Tibial artery (tissue), 4 donors: ENCODE measurements at places on chromosomes 12 and 14.

DNA sequence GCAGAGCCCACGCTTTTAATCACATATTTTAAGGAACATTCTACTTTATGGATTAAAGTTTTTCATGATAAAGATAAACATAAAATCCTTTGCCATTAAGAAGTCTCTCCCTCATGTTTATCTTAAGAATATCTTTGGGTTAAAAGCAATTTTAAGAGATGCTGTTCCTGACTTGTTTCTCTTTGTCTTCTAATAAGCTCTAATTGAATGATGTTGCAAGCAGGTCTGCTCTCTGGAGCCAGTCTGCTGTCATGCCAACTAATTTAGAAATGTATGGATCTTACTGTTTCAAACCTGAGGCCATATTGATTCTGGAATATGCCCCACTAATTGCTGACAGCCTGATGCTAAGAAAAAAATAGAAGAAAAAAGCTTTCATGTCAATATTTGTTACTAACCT is 173.6 kb downstream of the TTC8 start:
- no peak for DNase-seq

DNA sequence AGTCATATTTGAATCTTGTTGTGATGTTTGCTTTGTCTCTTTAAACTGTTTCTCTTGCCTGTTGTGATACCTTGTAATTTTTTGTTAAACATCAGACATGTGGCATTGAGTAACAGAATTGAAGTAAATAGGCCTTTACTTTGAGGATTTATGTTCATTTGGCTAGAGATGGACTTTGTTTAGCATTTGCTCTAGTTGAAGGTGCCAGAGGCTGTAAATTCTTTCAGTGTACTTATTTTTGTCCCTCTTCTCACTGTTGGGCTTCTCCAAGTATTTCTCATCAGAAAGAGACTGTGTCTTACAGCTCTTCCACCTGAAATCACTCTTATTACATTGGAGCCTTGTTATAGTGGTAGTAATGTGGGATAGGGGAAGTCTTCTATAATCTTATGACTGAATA is 175.8 kb downstream of the LRFN5 start:
- DNase-seq: no peak

- no peak for DNase-seq
Observed at GRCh38 chr12:28899951-28900350, 249.1 kb upstream of the FAR2 start.

DNA sequence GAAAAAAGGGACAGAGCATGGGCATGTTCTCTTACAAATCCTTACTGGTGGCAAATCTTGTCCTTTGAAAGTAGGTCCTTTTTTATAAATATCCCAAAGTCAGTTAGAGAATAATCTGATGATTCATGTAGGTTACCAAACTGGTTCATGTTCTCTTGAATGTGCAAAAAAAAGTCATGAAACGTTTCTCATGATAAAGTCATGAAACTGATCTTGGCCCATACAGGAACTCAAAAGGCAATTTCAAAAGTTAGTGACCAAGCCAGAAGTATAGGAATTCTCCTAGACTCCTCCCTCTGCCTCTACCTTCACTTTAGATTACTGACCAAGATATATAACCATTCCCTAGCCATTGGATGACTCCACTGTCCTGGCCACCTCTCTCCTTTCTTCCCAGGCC is 27.3 kb upstream of the SPTSSA start:
- DNase-seq: no peak

DNA sequence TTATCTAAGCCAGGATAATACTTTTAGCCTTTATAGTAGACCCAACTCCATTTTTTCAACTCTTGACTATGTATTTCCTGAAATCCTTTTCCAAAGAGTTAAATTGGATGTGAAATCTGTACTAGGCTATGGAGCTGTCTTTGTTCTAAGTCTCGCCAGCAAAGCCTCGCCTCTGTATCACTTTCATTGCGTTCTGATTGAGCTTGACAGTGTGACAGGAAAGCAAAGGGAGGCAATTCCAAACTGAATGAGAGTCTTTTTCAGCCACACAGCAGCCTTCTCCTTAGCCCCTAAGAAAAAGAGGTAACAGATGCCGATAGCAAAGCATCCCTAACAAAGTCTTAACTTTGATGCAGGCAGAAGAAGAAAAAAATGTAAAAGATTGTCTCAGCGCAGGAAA is 154.6 kb upstream of the OTX2 start:
- no peak for DNase-seq

DNA sequence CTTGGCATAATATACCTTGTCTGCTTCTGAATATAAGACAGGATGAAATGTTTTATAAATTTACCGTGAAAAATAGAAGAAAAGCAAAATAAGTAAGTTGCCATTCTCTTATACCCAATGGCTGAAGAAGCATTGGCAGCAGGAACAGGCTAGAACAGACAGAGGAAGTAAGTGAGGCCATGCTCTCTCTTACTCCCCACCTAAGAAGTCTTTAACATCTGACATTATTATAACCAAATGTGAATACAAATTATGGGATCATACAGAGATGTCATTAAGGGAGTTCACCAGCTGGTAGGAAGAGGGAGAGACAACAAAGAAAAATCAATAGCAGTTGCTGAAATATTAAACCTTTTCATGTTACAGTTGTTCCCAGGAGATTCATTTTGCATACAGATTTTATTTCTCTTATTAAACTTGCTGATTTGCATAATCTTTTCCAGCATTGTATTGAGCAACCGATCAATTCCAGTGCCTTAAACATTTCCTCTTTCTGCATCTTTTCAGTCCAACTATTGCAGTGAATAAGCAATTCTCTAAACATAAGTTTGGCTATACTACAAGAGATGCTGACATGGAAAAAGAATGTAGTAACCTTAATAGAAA is 270.6 kb downstream of the SLC6A15 start:
- no peak for DNase-seq

GRCh38 chr12:32296567-32296966 is 102.8 kb upstream of the FGD4 start:
- DNase-seq: no peak

- no peak for DNase-seq
Observed at GRCh38 chr12:121657305-121658008, 12.0 kb downstream of the MORN3 start.

DNA sequence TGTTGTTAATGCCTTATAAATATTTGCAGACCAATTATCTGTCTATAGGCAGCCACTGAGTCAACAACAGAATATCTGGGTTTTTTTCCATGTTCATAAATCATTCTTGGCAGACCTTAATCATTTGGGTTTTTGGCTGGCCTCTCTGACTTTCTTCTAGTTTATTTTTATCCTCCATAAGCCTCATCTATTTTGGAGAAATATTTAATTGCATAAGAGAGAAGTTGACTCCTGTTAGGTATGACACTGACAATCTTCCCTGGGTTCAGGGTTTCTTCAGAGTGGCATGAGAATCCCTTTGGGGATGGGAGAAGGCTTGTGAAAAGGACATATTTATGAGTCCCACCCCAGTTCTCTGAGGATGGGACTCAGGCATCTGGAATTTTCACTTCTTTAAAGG is 299.8 kb downstream of the NRXN3 start:
- DNase-seq: no peak

- no peak for DNase-seq
Observed at GRCh38 chr12:112901271-112901670, 5.5 kb upstream of the OAS1 start.

DNA sequence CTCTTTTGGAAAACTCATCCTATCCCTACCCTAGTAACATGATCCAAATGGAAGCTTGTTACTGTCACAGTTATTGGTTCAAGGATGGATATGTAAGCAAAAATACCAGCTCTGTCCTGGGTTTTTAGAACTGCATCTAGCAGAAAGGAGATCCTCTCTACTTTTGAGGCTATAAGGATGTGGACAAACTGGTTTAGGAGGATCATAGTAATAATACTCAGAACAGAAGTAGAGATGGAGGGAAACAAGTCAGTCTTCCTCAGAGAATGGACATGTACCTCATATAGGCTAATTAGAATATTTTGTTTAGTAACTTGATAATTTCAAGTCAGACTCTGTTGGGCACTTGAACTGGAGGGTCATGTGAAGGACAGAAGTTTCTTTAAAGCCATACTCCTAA is 26.6 kb downstream of the FUT8 start:
- no peak for DNase-seq

DNA sequence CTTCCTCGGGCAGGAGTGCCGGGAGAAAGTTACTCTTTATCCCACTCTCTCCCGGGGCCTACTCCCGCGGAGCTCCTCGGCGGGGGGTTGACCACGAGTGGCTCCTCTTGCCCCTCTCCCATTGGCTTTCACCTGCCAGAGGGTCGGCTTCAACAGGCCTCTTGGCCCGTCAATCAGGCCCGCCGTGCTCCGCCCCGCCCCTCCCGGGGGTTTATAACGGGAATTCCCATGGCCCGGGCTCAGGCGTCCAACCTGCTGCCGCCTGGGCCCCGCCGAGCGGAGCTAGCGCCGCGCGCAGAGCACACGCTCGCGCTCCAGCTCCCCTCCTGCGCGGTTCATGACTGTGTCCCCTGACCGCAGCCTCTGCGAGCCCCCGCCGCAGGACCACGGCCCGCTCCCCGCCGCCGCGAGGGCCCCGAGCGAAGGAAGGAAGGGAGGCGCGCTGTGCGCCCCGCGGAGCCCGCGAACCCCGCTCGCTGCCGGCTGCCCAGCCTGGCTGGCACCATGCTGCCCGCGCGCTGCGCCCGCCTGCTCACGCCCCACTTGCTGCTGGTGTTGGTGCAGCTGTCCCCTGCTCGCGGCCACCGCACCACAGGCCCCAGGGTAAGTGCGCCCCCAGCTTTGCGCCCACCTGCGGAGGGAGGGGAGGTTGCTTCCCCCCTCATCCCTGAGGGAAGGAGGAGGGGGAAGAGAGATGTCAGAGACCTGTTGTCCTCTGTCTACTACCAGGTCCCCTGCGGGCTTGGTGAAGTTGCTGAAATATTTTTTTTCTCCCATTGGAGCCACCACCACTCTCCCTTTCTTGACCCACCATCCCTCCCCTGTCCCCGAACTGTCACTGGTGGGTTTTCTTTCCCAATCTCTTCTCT is at the start of gene SMOC1:
TSS of gene SMOC1 (plus strand) at position 242 of the 869 bp plus-strand sequence. CDS start at position 505, 263 bp downstream.
- peak; percentile 58 for DNase-seq

GRCh38 chr14:95218006-95218405 is 60.7 kb upstream of the DICER1 start:
- DNase-seq: no peak

- no peak for DNase-seq
Observed at GRCh38 chr14:29271669-29272068, 505.1 kb downstream of the FOXG1 start.

DNA sequence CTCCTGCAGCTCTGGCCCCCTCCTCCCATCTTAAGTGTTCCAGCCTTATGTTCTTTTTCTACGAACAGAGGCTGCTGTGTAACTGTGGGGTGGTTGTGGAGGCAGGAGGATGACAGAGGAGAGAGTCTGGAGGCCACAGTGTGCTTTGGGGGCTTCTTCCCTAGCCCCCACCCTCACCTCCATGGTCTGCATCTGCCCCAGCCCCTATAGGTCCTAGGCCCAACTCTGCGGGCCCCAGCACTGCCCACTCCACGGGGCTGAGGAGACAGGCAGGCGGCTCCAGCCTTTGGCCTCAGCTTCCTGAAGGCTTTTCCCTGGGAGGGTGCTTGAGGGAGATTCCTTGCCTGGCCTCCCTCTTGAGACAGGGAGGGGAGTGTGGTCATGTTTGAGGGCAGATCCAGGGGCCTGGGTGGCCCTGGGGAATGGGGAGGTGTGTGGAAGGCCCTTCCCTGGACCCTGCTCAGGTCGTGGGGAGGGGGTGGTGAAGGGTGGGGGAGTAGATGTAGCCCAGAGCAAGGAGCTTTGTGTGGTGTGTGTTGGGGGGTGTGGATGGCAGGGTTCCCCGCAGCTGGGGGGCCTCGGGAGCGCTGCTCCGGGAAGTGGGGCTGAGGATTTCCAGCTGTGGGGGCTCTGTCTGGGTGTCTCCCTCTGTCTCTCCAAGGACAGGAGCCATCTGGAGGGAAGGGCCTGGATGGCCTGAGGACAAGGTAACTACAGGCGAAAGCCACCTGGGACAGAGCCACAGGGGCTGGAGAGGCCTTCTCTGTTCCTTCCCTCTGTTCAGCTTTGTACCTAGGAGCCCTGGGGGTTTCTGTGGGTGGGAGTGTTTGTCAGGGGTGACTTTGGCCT is 1.1 kb downstream of the SMIM41 start:
- no peak for DNase-seq

DNA sequence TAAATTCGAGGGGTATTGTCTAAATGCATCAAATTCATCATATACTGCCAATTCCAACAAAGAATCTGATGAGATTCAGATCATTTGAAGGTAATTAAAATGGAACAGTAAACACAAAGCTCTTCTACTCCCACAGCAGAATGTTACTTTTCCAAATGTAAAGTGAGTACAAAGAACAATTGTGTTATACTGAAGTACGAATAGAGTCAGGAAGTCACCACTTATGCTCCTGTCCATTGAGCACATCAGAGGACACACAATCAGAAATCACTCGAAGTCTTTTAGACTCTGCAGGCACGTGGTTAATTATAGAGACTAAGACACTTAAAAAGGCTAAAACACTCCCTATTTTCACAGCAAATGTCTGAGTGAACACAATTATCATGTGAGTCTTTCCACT is 388.5 kb upstream of the MIS18BP1 start:
- DNase-seq: no peak

DNA sequence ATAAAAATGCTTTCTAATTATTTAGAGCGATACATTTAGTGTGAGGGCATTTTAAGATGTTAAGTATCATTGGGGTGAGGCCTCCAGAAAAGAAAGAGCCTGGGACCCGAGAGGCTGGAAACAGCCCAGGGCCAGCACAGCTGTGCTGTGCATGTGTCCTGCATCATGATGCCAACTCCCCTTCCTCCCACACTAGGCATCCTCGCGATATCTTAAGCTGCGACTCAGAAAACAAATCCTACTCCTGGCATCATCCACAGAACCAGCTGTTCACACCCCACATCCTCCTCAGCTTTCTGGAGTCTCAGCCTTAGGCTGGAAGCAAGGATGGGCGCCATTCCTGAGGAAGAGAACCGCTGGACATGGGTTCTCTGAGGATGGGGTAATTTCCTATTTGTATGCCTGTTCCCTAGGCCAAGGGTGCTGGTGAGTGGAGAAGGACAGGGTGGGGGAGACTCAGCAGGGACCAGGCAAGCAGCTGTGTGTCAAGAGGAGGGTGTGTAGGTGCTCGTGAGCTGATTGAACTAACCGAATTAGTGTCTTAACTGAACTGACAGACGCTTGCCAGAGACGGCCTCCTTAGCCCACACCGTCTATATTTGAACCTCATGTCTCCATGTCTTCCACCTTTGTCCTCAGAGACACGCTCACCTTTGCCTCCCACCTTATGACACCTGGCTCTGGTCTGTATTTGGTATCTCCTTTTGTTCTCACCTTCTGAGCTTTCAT is 15.6 kb upstream of the MCRS1 start:
- DNase-seq: no peak

DNA sequence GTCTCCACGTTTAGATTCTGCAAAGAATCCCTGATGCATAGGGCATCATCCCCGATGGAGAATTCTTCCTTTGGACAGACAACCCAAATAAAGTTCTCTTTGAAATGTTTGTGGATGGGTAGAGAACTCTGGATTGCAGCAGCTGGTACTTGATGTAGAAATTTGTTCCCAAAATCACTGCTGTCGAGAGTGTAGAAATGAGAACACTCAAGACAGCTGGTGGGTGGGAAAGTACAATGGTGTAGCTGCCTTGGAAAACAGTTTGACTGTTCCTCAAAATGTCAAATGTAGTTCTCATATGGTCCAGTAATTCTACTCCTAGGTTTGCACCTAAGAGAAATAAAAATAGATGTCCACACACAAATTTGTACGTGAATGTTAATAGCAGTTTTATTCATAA is 671.5 kb upstream of the TMEM132C start:
- DNase-seq: no peak

GRCh38 chr12:104608998-104609397 is 152.2 kb downstream of the CHST11 start:
- DNase-seq: no peak

- no peak for DNase-seq
Observed at GRCh38 chr12:78951803-78952551, 87.4 kb downstream of the SYT1 start.

- no peak for DNase-seq
Observed at GRCh38 chr12:4717806-4718205, 2.4 kb upstream of the GALNT8 start.
